Hepatic stellate cell (primary cell): ENCODE measurements at places on chromosomes 16 and 17.

DNA sequence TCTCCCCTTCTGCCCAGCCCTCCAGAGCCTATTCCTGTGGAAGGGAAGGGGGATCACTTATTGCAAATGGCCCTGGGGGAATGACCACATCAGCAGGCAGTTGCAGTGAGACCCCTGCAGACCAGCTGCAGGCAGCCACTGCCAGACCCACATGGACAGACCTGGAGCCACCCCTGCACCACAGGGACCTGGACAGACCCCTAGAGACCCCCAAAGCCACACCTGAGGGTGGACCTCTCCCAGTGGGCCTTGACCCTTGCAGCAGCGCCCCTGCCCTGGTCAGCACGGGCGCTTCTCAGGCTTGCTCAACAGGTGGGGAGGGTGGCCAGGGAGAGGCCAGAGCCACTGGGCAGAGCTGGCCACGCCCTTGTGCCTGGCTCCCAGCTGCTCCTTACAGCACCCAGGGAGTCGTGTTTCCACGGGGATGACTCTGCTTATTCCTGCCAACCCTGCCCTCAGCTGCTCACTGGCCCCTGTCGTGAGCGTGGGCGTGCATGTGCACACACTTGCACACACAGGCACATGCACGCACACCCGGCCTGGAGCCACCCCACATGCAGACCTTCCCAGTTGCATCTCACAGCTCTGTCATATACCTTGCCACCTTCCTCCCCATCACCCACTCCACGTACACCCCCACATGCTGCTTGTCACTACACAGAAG, 1.3 kb upstream of the SCN4A start:
- DNase-seq = peak; percentile 48

- DNase-seq = peak; percentile 13
Measured at GRCh38 chr16:66588981-66589713, 9.9 kb downstream of the CMTM2 start.

- DNase-seq = no peak
Measured at GRCh38 chr17:2959371-2960130, 103.9 kb downstream of the OR1D5 start.

- DNase-seq = no peak
Measured at GRCh38 chr16:1832838-1833454, 5.9 kb downstream of the FAHD1 start.

- DNase-seq = no peak
Measured at GRCh38 chr16:975291-975690, 4.5 kb upstream of the LMF1 start.

GRCh38 chr16:17294856-17295255, 175.9 kb downstream of the XYLT1 start:
- no peak for DNase-seq

DNA sequence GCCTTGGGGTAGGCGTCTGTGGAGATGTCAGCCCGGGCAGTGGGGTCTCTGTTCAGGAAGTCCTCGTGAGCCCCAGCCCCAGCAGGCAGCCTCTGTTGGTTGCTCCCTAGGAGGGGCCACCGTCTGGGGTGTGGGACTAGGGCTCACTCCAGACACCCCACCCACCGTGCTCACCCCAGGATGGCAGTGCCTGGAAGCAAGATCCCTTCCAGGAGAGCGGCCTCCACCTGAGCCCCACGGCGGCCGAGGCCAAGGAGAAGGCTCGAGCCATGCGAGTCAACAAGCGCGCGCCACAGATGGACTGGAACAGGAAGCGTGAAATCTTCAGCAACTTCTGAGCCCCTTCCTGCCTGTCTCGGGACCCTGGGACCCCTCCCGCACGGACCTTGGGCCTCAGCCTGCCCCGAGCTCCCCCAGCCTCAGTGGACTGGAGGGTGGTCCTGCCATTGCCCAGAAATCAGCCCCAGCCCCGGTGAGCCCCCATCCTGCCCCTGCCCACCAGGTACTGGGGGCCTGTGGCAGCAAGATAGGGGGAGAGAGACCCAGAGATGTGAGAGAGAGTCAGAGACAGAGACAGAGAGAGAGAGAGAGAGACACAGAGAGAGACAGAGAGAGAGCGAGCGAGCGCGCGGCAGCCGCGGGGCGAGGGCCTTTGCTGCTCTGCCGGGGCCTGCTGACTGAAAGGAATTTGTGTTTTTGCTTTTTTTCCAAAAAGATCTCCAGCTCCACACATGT, 9.8 kb downstream of the NTHL1 start:
- DNase-seq = no peak

GRCh38 chr16:17439580-17439979, 31.2 kb downstream of the XYLT1 start:
- DNase-seq = no peak

DNA sequence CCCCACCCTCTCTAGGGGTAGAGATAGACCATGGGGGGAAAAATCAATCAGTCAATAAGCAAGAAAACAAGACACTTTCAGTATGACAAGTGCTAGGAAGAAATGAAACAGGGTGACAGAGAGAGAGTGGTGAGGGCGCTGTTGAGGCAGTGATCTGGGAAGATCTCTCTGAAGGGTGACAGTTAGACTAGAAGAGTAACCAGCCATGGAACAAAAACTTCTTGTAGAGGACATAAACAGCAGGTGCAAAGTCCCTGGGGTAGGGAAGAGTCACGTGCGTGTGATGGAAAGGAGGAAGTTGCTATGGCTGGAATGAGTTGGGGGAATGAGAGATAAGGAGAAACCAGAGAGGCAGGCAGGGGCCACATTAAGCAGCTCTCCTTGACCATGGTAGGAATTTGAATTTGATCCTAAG, 16.8 kb upstream of the EMP2 start:
- no peak for DNase-seq

- no peak for DNase-seq
Measured at GRCh38 chr17:40953881-40954280, 12.9 kb downstream of the KRT39 start.

- DNase-seq = no peak
Measured at GRCh38 chr16:24698308-24698707, 31.1 kb upstream of the TNRC6A start.

DNA sequence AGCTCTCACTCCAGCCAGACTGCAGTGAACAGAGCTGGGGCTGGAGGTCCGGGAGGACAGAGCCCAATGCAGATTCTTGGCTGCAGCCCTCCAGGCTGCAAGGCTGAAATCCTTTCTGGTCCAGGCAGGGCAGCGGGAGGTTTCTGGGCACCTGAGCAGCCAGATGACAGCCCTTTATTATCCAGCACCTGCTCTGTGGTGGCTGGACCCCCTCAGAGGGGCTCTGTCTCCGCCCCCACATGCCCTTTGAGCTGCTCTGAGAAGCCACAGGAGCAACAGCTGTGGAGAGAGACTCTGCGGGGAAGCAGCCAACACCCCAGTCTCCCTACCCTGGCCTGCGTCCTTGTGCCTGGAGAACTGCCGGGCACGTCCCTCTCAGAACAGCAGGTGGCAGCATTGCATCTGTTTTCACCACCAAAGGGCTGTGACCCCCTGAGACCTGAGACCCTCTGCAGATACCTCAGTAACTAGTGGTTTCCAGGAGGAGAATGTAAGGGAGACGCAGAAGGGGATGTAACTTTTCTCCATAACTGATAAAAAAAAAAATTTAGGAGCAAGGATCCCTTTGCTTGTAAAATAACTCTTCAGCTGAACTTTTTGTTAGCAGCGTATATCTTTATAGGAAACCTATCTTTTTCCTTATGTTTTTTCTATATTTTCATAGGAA, 3.7 kb upstream of the CNP start:
- DNase-seq = peak; percentile 81
